Panc1 (cell line): ENCODE measurements at places on chromosomes 6 and 20.

- DNase-seq: no peak
Observed at GRCh38 chr6:39280247-39280731, 33.9 kb downstream of the KCNK17 start.

GRCh38 chr6:56518995-56519767 is 123.5 kb downstream of the DST start:
- DNase-seq: no peak

- DNase-seq: no peak
Observed at GRCh38 chr6:147909640-147910039, 401.1 kb downstream of the SAMD5 start.

DNA sequence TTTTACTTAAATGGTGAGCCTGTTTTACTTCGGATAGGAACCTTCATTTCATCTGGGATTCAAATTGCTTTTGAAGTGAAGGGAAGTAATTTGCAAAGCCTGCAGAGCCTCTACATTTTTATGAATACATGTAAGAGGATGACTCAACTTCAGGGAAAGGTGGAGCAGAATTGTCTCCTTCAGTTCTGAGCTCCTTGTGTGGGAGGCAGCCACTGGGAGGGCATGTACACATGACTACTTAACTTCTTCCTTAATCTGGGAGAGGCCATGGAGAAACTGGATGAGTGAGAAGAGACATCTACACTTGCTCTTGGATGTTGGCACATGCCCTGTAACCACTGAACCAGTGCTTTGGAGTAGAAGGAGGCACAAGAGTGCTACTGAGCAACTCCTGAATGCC is 145.1 kb upstream of the NRSN1 start:
- no peak for DNase-seq

GRCh38 chr6:135073217-135073616 is 18.6 kb upstream of the HBS1L start:
- DNase-seq: no peak

DNA sequence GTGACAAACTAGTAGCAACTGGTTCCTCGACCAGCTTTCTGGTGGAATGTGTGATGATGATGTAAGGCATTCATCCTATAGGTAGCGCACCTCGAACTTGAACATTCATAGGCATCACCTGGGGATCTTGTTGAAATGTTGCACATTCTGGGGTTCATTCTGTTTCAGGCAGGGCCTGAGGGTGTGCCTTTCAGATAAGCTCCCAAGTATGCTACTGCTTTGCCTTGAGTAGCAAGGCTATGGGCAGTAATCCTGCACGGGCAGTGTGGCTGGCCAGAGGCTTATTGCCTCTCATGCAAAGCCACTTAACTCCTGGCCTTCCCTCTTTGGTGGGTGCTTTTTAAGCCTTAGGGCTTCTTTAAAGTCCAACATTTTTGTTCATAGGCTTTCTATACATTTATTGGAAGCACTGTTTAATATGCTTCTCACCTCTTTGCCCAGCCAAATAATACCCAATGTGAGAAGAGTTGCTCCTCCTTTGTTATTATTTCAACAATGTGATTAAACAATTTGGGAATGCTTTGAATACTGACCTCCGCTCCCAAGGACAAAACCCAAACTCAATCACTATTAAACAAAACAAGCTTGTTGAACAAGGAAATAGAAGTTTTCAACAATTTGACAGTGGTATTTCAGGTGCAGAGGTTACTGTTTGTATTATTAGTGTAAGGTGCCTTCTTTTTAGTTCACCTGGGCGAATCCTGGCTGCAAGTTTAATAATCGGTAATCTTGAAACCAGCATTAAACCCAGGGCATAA is 57.5 kb downstream of the JARID2 start:
- DNase-seq: no peak
